Peyer's patch (tissue), 4 donors: ENCODE measurements at places on chromosomes 6 and 20. TPM values are rescaled to one million over a fixed set of nuclear protein-coding genes. Genes with fewer than 3 reads are reported as not detected.
A peak's percentile ranks its signal among the peaks of the same experiment; 100 is the strongest.

DNA sequence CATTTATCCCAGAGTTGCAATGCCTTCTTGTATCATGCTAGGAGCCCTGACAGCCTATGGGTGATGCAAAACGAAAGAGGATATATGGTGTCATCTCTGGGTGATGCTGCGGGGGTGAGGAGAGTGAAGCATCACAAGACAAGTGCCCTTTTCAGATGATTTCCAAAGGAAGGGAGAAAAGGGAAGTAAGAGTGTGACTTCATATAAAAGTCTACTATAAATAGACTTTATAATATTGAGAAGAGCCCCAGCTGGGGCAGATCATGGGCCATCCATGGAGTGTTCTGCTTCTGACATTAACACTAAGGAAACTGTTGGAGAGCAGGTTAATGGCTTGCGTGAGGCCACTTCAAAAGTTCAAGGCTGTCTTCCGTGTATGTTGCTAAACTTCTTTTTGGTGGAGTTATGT, 4.4 kb downstream of the CD83 start:
- peak; percentile 76 for DNase-seq
- H3K27me3 ChIP-seq, result no peaks in the 10 kb centered on the region
- no peaks in the 10 kb centered on the region for H3K4me1 ChIP-seq
- no peak overlapping the region for H3K27ac ChIP-seq

DNA sequence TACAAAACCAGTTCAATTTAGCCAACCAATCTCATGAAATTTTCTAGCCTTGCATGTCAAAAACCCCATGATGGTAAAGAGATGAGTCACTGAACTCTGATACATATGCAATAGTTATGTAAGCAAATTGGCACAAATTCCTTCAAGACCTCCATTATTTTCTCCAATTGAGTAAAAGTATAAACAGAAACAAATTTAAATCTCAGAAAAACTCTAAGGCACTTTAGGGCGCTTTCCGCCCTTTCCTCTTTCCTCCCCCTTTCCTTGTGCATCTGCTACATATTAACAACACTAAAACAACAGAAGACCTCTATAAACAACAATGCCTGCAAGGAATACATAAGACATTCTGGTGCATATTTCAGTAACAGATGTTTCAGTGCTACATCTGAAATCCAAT, 48.5 kb downstream of the KIF13A start:
- no peak for DNase-seq
- H3K36me3 ChIP-seq, result no peaks in the 10 kb centered on the region
- no peaks in the 10 kb centered on the region for H3K4me1 ChIP-seq

DNA sequence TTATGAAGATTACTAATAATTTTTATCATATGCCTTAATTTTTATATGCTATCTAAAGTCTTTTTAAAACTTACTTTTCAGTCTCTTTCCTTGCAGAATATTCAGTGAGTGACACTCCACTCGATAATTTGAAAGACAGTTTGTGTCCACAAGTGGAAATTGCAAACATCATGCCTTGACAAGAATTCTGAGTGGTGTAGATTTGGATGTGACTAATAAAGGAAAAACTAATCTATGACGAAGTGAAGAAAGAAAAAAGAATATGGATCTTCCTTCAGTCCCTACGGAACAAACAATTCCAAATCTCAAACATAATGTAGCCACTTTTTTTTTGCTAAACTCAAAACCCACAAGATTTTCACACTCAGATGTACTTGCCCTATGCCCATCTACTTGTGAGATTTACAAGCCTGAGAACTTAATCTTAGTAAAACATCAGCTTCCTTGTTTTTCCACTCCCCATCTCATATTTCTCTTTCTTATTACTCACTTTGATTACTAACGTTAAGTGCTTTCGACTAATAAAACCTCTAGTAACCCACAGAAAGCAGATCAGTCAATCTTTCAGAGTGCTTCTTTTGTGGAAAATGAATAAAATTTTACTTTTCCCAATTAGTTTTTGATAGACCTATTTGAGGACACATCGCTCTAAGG, 1155.8 kb downstream of the GRIK2 start:
- H3K4me3 ChIP-seq, result no peak overlapping the region
- H3K27ac ChIP-seq, result no peak overlapping the region
- no peaks in the 10 kb centered on the region for H3K4me1 ChIP-seq
- DNase-seq, result no peak

DNA sequence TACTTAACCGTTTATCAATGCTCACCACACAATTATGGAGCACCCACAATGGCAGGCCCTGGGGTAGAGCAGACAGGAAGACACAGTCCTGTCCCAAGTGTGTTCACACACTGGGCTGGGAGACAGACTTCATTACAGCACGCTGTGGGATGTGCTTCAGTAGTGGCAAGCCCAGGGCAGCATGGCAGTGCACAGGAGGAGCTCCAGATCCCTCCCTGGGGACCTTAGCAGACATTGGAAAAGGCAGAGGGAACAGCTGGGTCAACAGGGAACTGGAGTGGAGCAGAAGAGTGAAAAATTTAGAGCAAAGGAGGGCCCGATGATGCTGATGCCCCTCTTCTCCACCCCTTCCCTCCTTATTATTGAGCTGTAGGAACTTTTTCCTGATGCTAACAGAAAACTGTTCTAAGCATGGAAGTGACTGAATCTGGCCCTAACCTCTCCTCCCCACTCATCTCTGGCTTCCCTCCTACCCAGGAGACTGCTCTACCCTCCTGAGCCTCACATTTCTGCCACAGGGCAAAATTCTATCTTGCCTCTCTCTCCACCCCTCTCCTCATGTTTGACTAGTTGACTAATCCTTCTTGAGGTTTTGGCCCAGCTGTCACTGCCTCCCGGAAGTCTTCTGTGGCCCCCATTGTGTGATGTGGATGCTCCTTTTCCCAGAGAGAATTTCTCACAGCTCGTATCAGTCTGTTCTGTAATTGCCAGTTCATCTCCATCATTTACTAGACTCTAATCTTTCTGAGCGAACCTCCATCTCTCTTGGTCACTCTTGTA, 41.3 kb upstream of the NOP56 start:
- no peaks in the 10 kb centered on the region for H3K36me3 ChIP-seq
- H3K4me1 ChIP-seq, result no peaks in the 10 kb centered on the region
- no peaks in the 10 kb centered on the region for H3K27me3 ChIP-seq
- H3K27ac ChIP-seq, result no peak overlapping the region

PHF20 gene
- total RNA-seq, result 35.4 TPM

RALGAPA2 gene
- 67.6 TPM for total RNA-seq

DNA sequence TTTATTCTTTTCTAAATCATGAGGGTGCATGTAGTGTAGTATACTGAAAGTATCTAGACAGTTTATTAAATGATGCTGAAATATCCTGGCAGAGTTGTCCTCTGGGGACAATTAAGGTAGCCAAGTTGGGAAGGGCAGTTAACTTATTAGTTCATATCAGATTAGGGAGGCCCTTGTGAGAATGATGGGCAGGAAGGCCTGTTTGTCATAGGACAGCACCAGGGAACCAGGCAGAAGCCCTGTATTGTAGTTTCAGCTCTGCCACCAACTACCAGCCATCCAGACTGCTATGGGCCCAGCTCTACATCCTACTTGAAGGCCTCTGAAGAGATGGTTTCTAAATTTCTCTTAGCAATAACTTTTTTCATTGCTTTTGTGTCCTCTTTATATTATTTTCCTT, 4.0 kb downstream of the MYLIP start:
- peaks cover 3% of the 10 kb centered on the region for H3K4me1 ChIP-seq
- no peak overlapping the region for H3K4me3 ChIP-seq
- no peaks in the 10 kb centered on the region for H3K36me3 ChIP-seq
- no peak for DNase-seq

GRCh38 chr6:170487707-170488329, 65.3 kb downstream of the PSMB1 start:
- H3K27ac ChIP-seq, result no peak overlapping the region
- DNase-seq, result no peak
- no peaks in the 10 kb centered on the region for H3K4me1 ChIP-seq

MMP24 gene
- 1.3 TPM for total RNA-seq

HLA-G gene
- not detected for total RNA-seq

DNA sequence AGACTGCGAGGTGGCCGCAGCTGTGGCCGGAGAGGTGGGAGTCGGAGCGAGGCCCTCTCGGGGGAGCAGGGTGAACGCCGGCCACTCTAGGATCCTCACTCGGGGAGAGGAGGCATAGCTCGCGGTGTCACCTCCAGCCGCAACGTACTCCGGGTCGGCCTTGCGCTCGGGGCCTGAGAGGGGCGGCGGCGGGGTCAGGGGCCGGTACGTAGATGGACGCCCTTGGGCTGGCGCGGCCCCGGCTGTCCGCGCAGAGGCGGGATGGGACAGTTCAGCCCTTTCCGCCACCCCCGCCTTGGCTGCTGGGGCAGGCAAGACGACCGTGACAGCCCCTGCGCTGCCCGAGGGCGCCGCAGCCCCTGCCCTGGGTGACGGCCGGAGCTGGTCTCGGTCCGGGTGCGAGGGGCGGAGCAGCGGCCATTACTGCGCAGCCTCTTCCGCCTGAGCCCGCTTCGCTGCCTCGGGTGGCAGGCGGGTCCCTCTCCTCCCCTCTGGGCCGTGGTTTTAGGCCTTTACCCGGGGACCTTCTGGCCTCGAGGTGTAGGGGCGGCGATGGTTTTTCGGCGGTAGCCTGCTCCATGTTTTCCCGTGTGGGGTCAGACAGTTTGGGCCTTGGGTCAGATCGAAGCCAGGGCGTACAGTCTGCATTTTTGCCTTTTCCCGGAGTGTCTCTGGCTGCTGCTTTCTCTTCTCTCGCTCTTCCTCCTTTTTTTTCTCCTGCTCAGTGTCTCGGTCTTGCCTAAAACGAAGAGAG, 405 bp downstream of the RNF146 start:
- peak; percentile 50 for DNase-seq
- H3K36me3 ChIP-seq, result no peaks in the 10 kb centered on the region
- peak overlapping the region; percentile 86 for H3K4me3 ChIP-seq
- H3K4me1 ChIP-seq, result no peaks in the 10 kb centered on the region

COL21A1 gene
- 0.47 TPM for total RNA-seq

MOG gene
- total RNA-seq, result not detected

RAET1E gene
- not detected for total RNA-seq

GRCh38 chr6:69926745-69927144, 60.4 kb downstream of the COL19A1 start:
- H3K4me1 ChIP-seq, result no peaks in the 10 kb centered on the region
- H3K4me3 ChIP-seq, result no peak overlapping the region
- DNase-seq, result no peak
- H3K27me3 ChIP-seq, result no peaks in the 10 kb centered on the region
- no peak overlapping the region for H3K27ac ChIP-seq

ULBP3 gene
- total RNA-seq, result not detected

GRCh38 chr6:166767230-166767629, 140.2 kb upstream of the RPS6KA2 start:
- H3K4me1 ChIP-seq, result no peaks in the 10 kb centered on the region
- H3K27me3 ChIP-seq, result no peaks in the 10 kb centered on the region
- DNase-seq, result peak; percentile 36
- no peaks in the 10 kb centered on the region for H3K36me3 ChIP-seq

DNA sequence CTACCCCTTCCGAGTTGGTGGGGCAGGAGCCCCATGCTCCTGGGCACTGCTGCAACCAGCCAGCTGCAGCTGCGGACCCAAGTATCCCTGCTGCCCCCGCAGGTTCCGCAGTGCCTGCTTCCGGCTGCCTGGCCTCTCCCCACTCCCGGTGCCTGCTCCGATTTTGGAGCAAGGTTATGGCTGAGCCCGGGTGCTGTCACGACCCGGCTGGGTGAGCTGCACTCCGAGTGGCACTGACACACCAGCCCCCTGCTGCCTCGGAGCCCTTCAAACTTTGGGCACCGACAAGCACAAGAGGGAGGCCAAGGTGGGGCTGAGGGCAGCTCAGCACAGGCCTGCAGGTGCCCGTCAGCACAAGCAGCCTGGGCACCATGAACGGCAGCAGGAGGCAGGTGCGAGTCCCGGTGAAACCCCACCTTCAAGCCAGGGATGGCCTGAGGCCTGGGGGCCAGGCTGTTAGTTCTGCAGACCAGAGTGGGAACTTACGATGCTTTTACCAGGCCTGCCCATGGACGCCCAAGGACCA, 25.9 kb upstream of the HACE1 start:
- no peak overlapping the region for H3K27ac ChIP-seq
- no peak overlapping the region for H3K4me3 ChIP-seq
- no peak for DNase-seq
- no peaks in the 10 kb centered on the region for H3K27me3 ChIP-seq

DNA sequence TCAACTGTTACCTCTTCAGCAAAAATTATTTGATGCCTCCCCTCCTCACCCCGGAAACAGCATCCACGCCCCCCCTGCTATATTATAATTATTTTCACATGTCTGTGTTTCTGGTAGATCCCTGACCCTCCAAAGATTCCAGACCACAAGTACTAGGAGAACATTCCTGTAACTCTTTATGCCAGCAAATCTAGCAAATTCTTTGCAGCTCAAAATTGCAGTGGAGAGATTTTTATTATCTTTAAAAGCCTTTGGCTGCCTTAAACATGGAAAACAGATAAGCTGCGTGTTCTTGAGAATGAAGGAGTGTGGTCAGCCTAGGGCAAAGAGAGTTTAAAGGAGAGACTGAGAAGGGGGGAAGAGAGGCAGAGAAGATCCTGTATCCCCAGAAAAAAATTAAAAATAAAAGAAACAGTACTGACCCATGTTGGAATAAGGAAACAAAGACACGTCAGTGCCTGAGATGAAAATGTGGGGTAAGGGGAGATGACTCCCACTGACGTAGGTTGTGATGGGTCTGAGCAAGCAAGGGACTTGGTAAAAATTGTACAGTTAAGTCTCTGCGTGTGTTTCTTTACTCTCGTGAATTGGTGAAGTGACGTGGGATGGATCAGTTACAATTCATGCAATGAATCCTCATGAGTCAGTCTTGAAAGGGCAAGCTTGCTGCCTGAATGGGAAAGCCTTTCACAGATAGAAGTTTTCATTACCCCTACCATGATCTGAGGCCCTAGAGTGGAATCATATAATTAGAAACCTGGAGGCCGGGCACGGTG, 8.3 kb downstream of the ID4 start:
- no peaks in the 10 kb centered on the region for H3K36me3 ChIP-seq
- H3K27me3 ChIP-seq, result no peaks in the 10 kb centered on the region
- no peak overlapping the region for H3K4me3 ChIP-seq
- no peaks in the 10 kb centered on the region for H3K4me1 ChIP-seq
- no peak for DNase-seq

GRCh38 chr6:23077772-23078171, 508.4 kb downstream of the HDGFL1 start:
- H3K4me3 ChIP-seq, result no peak overlapping the region
- H3K36me3 ChIP-seq, result no peaks in the 10 kb centered on the region
- no peaks in the 10 kb centered on the region for H3K4me1 ChIP-seq
- H3K27ac ChIP-seq, result no peak overlapping the region
- H3K27me3 ChIP-seq, result no peaks in the 10 kb centered on the region
